Anterior cingulate cortex (tissue), 58 donors: ENCODE measurements at places on chromosomes 5 and 9.

DNA sequence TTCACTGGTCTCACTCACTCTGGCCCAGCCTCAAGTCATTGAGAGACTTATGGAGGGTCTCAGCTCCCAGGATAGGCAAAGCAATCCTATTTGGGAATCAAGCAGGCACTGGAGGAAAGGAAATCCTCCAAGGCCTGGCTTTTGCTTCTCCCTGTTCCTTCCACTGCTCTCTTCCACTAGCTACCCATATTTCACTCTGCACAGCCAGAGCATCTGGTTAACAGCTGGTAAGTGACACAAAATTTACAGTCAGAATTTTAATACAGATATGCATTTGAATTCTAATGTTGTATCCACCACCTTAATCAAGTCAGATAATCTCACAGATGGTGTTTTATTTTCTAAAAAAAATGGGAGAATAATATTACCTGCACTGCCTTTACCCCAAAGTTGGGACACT is 868 bp upstream of the C1QTNF2 start:
- no peak for DNase-seq

DNA sequence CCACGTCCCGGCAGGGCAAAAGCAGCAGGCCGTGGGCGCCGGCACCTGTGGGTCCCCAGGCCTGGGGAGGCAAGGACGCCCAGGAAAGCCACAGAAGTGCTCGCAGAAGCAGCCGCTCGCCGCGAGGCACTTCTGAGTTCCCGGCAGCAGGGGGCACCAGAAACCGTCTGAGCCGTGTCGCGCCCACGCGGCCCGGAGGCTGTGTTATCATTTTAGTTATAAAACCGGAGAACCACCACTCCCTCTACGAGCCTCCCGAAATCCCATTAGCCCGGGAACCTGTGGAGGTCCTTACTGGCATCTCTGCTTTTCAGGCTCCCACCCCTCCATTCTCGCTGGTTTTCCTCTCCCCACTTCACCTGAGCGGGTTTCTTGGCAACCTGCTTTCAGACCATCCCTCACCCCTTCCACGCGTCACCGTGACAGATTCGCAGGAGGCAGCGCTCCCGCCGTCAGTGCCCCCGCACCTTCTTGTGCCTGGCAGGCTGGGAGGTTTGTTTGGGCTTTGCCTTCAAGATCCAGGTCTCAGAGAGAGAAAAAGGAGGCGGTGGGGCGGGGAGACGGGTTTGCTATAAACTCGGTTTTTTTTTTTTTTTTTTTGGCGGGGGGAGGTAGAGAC is 2.3 kb downstream of the GDNF start:
- peak; percentile 70 for DNase-seq

DNA sequence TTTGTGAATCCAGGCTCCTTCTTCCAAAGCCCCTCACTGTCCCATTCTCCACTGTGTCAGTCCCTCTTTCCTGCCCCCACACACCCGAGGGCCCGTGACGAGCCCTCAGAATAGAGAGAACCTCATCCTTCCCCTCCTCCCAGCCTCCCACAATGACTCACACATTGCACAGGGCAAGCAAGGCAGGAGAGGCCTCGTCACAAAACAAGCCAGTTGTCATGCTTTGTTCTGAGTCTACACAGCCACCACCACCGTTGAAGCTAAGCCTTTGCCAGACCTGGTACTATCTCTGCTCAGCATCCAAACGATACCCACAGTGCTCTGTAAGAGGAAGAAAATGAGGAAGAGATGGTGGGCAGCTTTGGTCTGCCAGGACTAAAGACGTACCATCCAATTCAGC is 142.2 kb upstream of the ZNF366 start:
- DNase-seq: no peak

DNA sequence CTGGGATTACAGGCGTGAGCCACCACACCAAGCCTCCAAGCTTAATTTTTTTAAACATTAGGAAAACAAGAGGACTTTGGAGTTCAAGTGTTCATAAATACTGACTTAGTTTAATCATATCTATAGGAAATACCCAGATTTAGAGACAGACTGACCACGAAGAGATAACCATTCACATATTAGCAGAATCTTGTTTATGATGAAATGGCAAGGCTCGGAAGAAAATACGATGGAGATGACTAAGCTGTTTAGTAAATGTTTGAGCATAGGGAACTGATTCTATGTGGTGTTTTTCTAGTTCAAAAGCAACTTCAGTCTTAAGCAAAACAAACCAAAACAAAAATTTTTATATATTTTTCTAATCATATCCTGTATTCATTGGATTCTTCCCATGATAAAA is 13.5 kb upstream of the TUSC1 start:
- no peak for DNase-seq

DNA sequence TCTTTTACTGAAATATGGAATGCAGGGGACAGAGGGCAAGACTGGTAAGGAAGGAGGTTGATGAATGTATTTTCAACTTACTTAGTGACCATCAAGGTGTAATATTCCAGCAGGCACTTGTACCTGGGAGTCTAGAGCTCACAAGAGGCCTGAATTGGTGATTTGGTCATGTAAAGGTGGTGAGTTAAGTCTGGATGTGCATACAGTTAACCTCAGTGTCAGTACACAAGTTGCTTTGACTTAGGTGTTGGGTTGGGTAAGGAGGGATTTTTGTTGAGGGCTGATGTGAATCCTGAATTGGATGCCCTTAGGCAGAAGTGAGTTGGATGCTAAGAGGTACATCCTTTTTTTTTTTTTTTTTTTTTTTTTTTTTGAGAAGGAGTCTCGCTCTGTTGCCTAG is 7.4 kb downstream of the SREK1 start:
- no peak for DNase-seq

GRCh38 chr9:70567511-70567910 is 153.1 kb upstream of the KLF9 start:
- DNase-seq: no peak

DNA sequence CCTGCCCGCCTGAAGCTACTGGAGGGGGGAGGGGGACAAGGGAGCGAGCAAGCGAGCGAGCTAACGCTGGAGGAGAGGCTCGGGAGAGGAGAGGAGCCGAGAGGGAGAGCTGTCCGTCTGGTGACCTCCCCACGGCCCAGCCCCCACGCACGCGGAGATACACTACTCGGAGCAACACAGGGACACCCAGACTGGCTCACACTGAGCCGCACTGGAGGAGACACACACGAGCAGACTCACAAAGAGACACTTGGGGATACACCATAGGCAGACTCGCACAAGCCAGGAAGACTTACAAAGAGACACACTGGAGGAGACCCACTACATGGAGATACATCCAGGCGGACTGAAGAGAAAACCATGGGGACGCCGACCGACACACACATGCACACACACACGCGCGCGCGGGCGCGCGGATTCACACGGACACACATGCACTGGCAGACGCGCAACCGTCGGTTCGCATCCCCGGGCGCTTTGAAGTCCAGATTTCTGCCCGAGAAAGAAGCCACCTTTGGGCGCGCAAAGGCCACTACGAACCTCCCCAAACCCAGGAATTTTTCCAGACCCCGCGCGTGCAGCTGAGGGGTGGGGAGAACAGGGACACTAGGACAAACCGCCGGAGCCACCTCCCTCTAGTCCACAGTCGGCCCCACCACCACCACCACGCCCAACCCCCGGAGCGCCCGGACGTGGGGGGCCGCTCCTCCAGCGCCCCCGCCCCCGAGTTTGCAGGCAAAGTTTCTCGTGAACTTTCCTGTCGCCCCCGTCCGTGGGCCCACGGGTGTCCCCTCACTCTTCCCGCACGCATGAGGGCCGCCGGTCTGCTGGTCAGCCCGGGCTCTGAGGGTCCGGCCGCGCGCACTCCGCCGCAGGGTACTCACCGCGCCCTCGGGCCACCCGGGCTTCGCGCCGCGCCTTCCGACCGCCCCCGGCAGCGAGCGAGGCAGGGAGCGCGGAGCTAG is 571 bp downstream of the CNTFR start:
- DNase-seq: no peak

- no peak for DNase-seq
Observed at GRCh38 chr9:88741335-88741734, 206.4 kb downstream of the NXNL2 start.

DNA sequence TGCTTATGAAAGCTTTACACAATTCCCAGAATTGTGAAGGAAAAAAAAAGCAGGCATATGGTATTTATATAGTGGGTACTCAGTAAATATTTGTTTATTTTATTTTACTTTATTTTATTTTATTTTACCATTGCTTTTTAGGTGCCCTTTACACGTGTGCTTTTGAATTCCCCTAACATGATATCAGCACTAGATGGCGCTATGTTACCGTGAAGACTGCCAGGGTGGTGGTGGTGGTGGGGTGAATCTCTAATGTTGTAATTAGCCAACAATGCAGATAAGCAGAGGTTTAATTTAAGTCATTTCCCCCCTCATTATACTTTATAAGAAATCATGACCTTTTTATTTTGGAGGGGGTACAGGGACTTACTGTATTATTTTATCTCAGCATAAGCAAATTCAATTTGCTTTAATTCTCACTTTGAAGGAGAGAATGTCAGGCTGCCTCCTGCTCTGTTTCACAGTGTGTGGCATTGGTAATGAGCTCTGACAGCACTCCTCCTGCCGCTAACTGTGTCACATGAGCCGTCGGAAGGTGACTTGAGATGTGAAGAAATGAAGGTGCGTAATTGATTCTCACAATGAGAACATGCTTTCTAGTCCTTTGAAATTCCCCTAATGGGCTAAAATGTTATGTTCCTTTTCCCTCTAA is 165.6 kb downstream of the YTHDC2 start:
- DNase-seq: peak; percentile 31

GRCh38 chr5:34767180-34767579 is 71.8 kb upstream of the TTC23L start:
- DNase-seq: no peak

- DNase-seq: no peak
Observed at GRCh38 chr5:119032656-119033055, 38.2 kb upstream of the DMXL1 start.

- DNase-seq: no peak
Observed at GRCh38 chr9:132499251-132499650, 83.2 kb upstream of the BARHL1 start.

GRCh38 chr9:80222466-80223169 is 650.9 kb downstream of the TLE4 start:
- no peak for DNase-seq

DNA sequence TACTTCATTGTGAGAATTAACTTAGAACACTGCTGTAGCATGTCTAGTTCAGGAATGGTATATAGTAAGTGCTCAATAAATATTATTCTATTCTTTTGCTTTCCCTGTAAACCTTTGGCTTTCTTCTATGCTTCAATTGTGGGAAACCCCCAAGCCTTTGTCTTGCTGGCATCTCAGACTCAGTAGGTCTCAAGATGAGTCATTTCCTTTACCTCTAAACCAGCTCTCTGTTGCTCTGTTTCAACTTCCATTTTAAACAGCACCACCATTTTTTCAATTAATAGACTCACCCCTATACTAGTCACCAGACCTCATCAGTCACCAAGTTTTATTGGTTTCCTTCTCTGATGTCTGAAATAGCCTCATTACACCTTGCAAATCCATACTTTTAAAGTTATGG is 43.5 kb downstream of the DMAC1 start:
- DNase-seq: no peak

GRCh38 chr5:179908528-179908927 is 831 bp upstream of the TBC1D9B start:
- DNase-seq: no peak

- no peak for DNase-seq
Observed at GRCh38 chr5:126497506-126497905, 74.3 kb downstream of the GRAMD2B start.

- DNase-seq: no peak
Observed at GRCh38 chr9:3018071-3018470, 174.2 kb upstream of the PUM3 start.

DNA sequence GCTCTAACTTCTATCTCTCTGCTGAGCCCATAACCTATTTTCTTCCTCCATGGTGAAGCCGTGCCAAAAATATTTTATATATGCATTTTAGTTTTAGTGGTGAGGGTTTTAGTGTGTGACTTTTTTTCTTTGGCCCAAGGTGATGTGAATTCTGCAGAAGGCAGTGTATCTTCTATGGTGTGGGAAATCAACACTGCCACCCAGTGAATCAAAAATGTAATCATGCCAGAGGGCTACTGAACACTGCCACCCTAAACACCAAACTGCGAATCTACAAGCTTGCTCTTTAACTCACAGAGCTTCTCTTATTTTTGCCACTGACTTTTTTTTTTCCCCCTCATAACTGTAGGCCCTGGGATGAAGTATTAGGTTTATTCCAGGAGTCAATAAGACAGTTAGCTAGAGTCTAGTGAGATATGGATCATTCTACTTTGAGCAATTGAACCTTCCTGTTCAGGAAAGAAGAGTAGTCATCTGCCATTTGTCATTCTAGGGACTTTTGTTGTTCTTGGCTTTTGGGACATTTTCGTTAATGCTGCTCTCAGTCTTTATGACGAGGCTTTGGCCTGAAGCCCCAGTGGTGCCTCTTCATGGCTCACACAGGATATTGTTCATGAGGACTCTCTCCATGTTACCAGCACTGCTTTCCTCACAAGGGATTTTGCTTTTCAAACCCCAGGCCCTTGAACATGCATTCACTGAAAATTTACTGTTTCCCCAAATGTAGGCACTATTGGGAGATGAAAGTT is 53.1 kb downstream of the C7 start:
- DNase-seq: no peak
